Right cardiac atrium (tissue), 5 donors: ENCODE measurements at places on chromosomes 2 and 18.

DNA sequence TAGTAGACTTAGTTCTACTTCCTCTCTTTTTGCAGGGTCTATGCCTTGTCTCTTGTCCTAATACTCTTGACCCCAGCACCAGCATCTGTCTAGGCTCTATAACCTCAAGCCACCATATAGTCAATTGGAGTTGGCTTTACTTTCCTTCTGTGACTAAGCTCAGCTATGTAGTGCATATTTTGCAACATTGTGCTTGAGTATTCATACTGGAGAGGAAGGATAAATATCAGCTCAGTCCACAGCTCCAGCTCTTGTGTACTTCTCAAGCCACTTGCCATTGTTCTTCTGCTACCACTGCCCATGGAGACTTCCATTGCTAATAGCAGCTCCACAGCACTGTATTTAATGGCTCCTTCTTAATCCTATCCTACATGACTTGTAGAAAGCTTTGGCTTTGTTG is 35.5 kb upstream of the CD28 start:
- DNase-seq: no peak

DNA sequence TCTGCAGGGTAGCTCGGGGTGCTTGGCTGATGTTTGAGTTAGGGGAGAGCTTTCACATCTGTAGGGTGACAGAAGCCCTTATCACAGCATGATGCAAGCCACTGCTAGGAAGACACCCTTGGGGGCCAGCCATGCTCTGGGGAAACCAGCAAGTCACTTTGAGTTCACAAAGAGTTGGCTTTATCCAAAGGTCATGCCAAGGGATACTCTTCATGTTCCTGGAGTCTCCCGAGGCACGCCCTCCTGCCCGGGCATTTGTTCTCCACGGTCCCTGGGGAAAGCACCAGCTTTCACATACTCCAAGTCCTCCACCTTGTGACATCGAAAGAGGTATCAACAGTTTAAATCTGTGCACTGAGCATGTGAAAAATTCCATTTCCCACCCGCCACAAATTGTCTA is 227.7 kb downstream of the VAPA start:
- peak; percentile 39 for DNase-seq

- DNase-seq: no peak
These were observed 122.9 kb upstream of the KLF7 start for GRCh38 chr2:207288628-207289027.

DNA sequence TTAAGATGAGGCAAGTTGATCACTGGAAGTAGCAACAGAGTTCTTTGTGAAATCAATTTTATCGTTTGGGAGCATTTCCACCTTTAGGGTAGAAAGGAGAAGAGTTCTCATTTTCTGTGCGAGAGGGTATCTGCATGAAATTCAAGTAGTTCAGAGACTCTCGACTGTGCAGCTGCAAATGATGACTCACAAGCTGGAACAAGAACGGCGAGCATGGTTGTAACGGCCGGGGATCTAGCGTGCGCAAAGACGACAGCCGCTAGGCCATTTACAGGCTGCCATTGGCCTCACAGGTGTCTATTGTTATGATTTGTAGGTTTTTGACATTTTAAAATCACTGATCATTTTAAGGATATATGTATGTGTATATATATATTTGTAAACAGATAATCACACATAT is 5.2 kb downstream of the KLHL29 start:
- DNase-seq: no peak

- DNase-seq: no peak
These were observed 218.2 kb downstream of the CYP26B1 start for GRCh38 chr2:71929482-71929772.

DNA sequence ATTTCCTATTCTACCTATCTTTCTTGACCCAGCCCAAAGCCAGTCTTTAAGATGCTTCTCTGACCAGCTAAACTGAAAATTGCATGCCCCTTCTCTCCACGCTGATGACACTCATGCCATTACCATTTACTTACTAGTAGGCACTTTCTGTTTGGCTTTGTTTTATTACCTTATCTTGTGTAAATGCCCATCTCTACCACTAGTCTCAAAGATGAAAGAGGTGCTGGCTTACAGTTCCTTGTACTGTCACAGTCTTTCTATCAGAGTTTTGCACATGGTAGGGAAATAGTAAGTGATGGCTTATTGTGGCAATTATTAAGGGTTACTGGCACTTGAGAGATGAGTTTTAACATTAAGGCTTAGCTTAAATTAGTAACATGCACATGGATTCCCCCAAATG is 352.1 kb downstream of the RBM43 start:
- DNase-seq: no peak

- DNase-seq: no peak
These were observed 35.7 kb upstream of the GPR155 start for GRCh38 chr2:174522553-174522952.
